ENCODE measurements at places on chromosomes 5 and 9.

DNA sequence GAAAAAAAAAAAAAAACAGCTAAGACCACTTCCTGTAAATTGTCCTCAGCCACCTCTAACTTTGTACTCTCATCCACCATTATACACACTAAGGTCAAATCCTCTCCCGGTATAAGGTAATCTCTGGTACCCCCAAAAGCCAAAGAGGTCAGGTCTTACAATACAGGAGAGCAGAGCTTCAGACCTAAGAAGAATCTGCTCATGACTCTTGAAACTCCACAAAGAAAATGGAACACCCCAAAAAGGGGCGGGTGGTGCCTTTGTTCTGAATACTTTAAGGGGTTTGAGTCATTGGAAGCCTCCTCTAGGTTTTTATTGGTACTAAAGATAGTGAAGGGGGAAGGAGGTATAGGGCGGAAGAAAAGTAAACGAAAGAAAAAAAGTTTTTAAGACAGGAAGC lies 69.8 kb downstream of the COL15A1 start:
- DNase-seq = no peak

DNA sequence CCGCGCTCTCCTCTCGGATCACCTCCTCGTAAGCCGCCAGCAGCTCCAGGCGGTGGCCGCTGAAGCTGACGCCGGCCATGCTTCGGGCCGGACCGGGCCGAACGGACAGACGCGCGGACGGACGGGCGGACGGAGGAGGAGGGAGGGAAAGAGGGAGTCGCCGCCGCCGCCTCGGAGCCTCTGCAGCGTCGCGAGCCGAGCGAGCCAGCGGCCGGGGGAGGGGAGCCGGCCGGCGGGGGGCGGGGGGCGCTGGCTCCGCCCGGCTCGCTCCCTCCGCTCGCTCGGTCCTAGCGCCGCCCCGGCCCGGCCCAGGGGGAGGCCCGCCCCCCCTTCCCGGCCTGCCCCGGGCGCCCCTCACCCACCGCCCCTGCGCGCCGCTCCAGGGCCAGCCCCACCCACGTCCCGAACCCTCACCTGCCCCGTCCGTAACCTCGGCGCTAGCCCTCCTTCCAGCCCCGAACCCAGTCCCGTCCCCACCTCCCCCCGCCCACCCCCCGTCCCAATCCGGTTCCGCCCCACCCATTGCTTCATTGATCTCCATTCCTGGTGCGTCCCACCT lies at the start of gene DBN1:
DBN1 (minus strand) TSS at position 192 of the 559 bp plus-strand sequence; CDS start at position 79, 113 bp downstream.
- DNase-seq = no peak

- DNase-seq = no peak
These were observed 31.7 kb upstream of the CDK5RAP2 start for GRCh38 chr9:120611690-120612068.

- no peak for DNase-seq
These were observed 37.6 kb upstream of the HNRNPA0 start for GRCh38 chr5:137791799-137792198.

DNA sequence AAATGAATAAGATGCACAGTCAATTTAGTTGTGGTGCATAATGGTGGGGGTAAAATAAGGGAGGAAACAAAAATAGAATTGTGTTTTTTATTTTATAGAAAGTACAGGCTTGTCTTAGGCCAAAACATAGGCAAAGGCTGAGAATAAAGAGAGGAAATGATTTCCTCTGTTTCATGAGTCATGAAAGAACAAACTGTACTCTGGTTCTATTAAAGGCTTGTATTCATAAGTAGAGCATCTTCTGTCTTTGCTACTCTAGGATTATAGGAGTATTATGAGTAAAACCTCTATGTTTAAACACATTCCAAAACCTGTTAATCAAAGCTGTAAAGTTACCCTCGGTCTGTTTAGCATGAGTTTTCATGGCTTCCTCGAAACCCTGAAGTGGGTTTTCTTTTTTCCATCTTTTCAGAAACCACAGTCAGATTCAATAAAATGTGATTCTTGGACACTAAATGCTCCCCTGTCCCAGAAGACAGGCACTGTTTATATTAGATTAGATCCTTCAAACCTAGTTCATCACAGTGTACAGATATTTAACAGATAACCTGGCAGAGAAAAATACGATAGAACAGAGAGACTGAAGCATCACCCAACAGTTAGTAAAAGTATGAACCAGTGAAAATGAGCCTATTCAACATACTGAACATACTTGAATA lies 473.9 kb upstream of the CYLC2 start:
- no peak for DNase-seq

Data from stimulated activated CD8-positive, alpha-beta memory T cell treated with anti-CD3 and anti-CD28 coated beads, Interleukin-2, amount 100 ng/mL, for 1 hour (primary cell).